Mammary epithelial cell (primary cell): ENCODE measurements at places on chromosomes 12 and 14.
A peak's percentile ranks its signal among the peaks of the same experiment; 100 is the strongest.

DNA sequence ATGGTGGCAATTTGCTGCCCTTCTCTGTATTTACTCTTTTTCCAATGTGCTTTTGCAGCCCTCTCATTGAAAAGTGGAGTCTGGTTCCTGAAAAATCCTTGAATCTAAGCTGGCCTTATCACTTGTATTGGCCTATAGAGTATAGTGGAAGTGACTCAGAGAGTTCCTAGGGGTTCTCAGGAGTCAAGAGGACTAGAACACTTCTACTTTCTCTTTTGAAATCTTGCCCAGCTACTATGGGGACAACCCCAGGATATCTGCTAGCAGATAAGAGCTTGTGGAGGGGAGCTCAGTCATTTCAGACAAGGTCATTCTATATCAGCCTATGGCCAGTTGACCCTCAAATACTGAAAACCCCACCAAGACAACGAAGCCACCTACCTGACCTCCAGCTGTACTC, 26.7 kb upstream of the WSCD2 start:
- no peak for DNase-seq

- DNase-seq: no peak
Observed at GRCh38 chr12:32366714-32367113, 32.6 kb upstream of the FGD4 start.

- DNase-seq: peak; percentile 68
Observed at GRCh38 chr14:71753126-71753830, 179.0 kb upstream of the RGS6 start.

DNA sequence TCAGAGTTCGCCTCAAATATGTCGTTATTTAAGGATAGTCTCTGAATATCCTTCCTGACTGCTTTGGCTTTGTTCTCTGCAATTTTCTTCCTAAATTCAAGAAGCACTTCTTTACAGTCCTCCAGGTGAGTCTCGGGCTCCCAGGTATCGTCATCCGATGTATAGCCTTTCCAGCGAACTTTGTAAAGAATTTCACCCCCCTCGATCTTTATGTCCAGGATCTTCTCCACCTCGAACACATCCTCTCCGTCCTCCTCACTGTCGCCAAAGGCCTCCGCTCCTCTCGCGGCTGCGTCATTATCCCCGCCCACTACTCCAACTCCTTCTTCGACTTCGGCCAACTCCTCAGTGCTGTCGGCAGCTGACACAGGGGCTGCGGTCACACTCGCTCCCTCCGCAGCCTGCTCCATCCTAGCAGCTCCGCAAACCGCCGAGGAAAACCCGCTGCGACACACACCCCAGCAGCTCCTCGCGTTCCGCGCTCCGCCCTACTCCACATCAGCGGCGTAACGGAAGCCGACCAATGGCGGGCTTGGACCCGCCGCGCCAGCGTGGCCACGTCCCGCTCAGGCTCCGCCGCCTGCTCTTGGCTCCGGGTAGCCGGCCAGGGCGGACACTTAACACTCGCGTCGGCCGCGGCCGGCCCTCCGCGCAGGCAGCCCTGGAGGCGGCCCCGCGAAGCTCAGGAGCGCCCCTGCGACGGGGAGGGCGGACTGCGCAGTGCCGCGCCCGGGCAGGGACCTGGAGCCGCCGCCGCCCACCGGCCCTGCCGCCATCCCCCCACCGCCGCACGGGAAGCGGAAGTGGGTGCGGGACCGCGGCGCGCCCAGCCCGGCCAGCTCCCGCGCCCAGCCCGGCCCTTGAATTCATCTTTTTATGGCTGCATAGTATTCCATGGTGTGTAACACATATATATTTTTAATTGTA, 4.1 kb downstream of the CD163L1 start:
- DNase-seq: no peak

- DNase-seq: no peak
Observed at GRCh38 chr12:115423546-115423987, 739.6 kb upstream of the TBX3 start.

GRCh38 chr12:38695057-38695456, 210.3 kb downstream of the CPNE8 start:
- no peak for DNase-seq

DNA sequence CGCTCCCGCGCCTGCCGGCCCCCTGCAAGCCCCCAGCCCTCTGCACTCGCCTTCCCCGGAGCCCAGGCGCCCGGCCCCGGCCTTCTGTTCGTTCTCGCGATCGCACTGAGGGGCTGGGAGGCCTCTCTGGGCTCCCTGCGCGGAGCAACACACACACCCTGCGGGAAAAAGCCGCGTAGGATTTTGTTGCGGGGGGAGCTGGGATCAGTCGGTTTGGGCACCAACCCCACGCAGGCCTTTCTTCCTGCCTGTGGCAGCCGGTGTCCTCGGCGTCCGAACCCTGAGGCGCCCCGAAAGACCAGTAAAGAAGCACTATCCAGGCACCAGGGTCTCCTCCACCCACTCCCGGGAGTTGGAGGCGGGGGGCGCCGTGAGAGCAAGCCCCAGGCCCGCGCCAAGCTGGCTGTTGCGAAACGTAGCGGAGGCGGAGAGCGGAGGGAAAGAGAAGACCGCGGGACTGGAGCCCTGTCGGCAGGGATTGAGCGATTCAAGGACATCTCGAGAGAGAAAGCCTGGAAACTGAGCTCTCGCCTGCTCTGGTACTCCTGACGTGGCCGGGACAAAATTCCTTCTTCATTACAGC, 1.9 kb upstream of the HOXC5 start:
- DNase-seq: no peak

DNA sequence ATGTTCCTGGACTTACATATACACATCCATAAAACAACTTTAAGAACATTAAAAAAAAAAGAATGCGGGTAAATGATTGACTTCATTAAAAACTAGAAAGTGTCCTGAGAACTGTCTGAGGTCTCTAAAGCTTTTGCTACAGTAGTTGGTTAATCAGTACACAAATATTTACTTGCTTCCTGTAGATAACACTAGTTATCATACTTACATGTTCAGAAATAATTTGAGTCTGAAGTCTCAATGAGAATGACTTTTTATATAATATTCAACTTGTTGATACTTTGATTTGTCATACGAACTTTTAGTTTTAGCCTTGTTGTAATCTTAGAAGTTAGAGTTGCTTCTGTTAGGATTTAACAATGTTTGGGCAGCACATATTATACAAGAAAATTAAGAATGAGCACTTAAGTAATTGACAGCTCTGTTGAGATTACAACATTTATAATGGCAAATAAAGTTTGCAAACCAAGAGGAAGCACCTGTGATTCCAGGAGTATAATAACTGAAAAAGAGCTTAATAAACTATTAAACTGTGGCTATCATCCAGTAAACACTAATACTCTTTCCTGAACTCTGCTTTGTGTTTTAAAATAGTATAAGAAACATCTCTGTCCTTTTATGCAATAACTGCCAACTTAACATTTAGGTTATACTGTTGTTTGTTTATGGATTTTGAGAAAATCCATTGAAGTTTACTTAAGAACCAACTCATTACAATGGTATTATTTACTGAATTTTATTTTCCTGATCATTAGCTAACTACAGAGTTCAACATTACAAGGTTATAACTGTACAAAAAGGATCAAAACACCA, 131.7 kb downstream of the MIPOL1 start:
- DNase-seq: no peak

DNA sequence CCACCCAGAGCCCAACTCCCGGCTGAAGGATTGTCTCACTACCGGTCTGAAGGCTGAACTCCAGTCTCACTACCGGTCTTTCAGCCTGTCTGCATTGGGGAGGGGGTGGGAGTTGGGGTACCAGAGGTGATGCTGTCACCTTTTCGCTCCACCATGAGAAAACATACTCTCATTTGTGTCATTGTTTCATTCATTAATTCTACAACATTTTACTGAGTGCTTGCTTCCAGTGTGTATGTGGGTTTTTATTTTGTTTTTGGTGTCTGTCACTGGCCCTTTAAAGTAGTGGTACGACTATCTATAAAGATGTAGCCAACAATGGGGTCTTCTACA, 524 bp upstream of the CDK4 start:
- no peak for DNase-seq

DNA sequence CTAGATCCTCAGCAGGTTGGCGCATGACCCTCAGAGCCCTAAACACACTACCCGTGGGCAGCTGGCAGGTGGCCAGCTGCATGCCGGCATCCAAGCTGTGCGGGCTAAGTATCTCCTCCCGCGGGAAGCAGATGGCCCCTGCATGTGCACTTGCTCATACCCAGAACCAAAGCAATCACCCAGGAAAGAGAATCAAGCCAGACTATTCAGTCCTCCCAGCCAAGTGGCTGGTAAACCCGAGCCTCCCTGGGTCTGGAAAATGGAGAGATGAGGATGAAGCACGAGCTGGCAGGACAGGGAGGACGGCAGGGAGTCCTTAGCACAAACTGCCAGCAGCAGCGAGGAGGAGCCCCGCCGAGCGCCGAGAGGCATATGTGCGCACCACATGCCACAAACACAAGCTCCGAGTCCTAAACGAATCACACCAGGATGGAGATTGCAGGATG, 139.7 kb downstream of the RIMBP2 start:
- DNase-seq: no peak

DNA sequence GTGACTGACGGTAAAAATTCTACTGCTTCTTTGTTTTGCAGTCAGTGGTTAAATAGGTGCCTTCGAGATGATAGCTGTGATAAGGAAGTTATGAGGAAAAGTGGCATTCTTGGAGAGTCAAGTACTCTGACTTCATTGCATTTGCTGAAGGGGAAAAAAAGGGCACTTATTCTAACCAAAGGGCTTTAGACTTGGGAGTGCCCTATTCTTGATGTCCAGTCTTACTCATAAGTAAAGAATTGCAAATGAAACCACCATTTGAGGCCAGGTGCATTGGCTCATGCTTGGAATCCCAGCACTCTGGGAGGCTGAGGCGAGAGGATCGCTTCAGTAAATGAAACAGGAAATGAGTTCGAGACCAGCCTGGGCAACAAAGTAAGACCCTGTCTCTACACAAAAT, 40.3 kb downstream of the BRAP start:
- DNase-seq: peak; percentile 54

- DNase-seq: no peak
Observed at GRCh38 chr14:35146711-35147149, 24.4 kb downstream of the PRORP start.

DNA sequence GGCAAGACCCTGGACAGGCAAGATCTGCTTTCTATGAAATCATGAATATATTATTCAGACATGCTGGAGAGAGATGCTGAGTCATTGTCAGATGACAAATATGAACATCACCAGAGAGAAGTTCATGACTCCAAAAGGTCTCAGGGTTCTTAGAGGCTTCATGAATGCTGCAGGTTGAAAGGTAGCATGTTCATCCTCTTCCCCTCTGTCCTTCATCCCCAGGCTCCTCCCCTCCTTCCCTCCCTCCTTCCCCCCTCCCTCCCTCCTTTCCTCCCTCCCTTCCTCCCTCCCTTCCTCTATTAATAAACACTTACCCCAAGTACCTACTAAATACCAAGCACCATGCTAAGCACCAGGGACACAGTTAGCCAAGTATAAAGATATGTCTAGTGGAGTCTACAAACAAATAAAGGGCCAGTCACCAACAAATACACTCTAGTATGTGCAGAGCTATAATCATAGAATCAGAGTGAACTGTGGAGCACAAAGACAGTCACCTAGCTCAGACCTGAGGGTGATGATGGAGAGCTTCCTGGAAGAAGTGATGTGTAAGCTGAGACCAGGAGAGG, 46.2 kb downstream of the RPH3A start:
- peak; percentile 84 for DNase-seq

DNA sequence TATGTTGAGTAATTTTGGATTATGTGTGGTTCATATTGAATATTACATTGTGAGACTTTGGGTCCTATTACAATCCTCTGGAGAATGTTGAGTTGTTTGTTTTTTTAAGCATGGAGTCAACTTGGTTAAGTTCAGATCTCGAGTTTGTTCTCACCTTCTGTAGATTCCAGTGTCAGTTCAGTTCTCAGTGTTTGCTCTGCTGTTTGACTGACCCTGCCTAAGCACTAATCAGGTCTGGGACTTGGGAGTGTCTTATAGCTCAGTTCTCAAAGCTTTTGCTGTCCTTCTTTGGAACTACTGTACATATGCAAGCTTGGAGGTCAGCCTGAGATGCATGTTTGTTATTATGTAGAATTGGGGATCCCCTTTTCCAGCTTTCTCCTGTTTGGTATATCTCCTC, 63.1 kb downstream of the DIP2B start:
- no peak for DNase-seq

DNA sequence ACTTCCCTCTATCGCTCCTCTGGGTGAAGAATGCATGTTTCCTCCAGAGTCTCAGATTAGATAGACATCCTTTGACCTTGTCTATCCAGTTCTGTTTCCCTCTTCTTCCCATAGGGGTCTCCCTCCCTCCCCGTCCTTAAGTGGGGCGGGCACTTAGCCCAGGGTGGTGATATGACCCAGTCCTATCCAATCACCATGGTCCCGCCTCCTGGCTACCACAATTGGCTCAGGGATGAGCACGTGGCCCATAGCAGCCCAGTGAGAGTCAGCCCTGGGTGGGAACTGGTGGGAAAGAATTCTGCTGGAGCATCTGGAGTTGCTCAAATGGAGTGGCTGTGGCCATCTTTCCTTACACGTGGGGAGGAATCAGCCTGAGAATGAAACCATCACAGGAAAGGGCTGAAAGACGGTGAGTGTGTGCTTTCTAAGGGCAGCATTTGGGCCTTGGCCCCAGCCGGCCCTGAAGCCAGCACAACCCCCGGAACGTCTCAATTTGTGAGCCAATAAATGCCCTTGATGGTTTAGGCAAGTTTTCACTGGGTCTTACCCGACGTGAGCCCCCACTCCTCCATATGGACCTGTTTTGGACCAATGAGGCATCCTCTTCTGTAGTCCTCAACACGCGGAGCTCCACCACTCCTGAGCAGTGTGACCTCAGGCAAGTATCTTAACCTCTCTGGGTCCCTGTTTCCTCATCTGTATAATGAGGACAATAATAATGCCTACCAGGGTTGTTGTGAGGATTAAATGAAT, 14.4 kb upstream of the MLXIP start:
- peak; percentile 37 for DNase-seq

GRCh38 chr14:92472860-92473259, 40.7 kb upstream of the RIN3 start:
- peak; percentile 53 for DNase-seq

DNA sequence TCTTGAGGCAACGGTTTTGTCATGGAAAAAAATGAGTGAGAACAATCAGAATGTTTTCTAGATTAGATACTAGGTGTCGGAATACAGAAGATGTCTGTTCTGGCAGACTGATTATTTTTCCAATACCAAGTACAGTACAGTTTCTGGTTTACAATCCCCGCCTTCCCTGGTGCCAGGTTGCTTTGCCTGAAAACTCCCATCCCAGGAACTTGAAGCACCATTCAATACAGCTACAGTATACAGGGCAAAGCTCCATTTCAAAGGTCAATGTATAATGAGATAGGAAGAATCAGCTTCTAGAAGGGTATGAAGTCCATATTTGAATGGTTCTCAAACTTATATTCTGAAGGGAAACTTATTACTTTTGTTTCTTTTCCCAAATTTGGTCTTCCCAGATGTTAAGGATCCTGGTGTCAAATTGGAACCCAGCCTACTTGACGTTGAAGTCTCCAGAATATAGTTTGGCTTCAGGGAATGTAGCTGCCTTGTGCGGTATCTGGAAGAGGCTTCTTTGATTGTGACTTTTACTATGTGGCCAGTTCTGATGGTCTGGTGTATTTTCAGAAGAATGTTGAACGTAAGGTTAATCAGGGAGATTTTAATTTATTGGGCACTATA, 238.0 kb upstream of the ATP2B1 start:
- DNase-seq: no peak

GRCh38 chr12:1360441-1361210, 233.8 kb downstream of the FBXL14 start:
- peak; percentile 28 for DNase-seq
